ENCODE measurements at places on chromosomes 1 and 21.

DNA sequence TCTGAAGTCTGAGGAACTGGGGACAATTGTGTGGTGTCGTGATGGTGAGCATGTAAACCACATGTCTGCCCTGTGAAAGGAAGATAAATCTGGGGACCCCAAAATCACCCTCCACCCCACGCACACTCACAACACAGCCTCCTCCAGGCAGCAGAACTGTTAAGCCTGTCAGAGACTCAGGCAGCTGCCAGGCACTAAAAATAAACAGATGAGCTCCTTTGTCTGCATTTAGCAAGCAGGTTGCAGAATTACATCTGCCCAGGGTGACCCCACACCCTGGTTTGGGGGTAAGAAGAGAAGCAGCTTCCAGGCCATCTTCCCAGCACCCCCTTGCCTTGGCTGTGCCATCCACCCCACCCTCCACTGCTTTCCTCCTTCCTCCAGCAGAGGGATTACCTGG, 119.1 kb upstream of the RUNX3 start:
- DNase-seq: no peak

GRCh38 chr1:57101209-57101608, 135.4 kb upstream of the C8B start:
- no peak for DNase-seq

GRCh38 chr1:112676543-112676942, 2.1 kb downstream of the MOV10 start:
- no peak for DNase-seq

GRCh38 chr21:36859744-36860501, 106.5 kb downstream of the HLCS start:
- DNase-seq: no peak

DNA sequence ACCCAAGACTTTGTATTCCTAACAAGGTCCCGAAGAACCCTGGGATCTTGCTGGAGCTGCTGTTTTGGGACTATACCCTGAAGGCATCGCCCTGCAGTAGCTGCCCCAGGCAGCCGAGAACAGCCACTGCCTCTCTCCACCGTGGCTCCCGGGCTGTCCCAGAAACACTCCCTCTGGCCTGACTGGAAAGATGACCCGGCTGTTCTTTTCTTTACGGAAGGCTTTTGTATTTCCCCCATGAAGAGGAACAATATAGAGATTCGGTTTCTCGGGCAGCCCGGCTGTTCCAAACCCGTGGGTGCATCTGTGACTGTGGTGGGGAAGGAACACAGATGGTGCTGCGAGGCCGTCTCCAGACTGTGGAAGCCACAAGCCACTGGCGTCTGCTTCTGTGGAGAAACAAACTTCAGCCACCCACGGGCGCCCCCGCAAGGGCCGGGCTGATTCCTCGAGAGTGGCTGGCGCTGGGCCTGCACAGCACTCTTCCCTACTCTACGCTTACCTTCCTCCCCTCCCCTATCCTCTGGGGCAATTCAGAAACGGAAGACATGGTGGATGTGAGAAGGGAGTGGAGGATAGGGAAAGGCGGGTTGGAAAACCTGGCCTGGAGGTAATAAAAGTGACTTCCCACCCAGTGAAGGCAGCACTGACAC, 33.7 kb upstream of the VASH2 start:
- no peak for DNase-seq
